ENCODE measurements at places on chromosomes 5 and 9.

DNA sequence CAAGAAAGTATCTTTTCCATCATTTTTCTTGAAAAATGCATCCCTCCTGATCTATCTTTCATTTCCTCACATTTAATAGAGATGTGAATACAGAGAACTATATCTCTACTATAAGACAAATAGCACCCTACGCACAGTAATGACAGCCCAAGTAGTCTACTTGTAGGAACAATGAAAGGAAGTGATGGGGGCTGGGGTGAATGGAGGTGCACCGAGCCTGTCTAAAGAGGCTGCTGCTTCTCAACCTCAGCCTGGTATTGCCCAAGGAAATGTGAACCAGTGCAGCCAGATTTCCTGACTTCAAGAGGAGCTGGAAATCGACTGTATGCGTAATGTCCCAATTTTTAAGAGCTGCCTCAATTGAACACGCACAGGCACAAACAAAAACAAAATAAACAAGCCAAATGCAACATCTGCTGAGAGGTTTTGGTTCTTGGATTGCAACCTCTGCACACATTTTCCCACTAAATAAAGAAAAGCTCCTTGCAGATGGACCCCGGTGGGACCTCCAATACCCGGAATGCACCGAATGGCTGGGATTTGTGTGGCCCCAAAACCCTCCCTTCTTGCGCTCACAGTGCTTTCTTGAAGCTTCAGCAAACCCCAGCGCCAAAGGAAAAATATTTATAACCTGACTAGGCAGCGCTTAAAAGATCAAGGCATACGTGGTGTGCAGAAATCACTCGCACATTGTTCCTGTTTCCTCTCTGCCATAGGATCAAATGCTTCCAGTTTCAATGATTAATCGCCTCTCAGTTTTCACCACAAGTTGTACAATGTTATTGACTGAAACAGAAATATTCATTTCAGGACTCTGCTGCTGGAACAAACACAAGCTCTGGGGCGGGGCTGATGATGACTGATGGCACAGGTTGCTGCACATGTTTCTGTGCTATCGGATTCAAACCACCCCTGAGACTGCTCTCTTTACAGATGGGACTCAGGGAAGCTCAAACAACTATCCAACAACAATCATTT lies 68.3 kb downstream of the KCNIP1 start:
- DNase-seq: peak; percentile 22

GRCh38 chr9:78707481-78707991 lies 410.6 kb downstream of the PSAT1 start:
- DNase-seq: no peak

GRCh38 chr5:107815109-107815508 lies 144.4 kb upstream of the EFNA5 start:
- DNase-seq: no peak

DNA sequence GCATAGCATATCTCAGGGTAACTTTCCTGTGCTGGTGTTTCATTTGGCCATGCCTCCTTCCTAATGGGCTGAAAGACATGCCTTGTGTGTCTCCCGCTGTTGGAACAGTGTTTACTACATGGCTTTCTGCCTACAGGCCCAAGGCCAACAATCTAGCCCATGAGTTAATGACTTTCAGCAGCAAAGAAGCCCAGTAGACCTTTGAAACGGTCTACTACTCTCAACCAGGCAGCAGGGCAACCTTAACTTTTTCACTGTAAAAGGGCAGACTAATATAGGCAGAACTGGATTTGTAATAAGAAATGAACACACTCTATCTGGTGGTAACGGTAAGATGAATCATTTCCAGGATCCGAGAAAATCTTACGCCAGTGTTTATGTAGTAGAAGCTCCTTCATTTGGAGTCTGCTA lies 21.0 kb downstream of the C5orf15 start:
- no peak for DNase-seq

- no peak for DNase-seq
Measured at GRCh38 chr9:90308691-90309090, 333.9 kb downstream of the DIRAS2 start.

DNA sequence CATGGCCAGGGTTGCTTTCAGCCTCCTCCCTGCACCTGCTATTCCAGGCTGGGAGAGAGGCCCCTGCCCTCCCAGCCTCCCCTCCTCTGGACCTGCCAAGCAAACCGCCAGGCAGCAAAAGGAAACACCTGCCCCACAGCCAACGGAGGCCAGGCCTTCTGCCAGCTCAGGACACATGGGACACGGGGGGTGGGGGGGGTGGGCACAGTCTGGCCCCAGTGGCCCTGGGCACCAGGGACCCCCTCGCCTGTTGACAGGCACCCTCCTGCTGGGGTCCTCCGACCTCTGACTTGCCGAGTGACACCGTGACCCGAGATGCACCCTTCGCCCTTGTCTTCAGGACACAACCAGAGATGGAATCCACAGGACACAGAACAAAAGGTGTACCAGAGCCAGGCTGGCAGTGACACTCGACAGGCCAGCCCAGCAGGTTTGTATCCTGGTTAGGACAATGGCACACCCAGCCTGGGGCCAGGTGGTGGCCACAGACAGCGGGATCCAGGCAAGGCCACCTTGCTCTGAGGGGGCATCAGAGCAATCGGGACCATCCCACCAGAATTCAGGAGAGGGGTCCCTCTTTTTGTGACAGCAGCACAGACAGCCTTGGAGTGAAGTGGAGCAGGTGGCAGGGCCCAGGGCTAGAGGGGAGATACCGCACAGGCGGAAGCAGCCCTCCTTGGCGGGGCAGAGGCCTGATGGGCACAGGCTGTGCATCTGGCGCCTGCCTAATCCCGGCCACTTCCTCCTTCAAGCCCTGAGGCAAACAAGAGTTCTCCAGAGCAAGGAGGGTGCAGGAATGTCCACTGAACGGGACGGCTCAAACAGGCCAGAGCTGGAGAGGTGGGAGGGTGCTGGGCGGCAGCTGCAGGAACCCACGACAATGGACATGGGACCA lies 1.3 kb upstream of the TMEM210 start:
- DNase-seq: no peak

DNA sequence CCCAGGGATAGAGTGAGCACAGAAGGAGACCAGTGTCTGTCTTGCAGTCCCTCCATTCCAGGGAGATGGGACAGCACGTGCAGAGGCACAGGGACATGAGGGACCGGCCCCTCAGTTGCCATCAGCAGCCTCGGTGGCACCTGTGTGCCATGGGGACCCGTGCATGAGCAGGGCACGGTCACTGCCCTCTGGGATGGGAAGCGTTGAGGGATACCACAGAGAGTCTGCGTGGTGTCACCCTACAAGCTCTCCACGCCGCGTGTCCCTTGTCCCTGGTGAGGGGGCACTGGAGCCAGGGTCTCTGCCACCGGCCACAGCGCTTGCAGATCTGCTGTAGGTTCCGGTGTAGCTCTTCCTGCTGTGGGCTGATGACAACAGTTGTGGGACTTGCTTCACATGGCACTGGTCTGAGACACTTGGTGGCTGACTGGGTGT lies 108.1 kb downstream of the CACNA1B start:
- DNase-seq: no peak

- DNase-seq: no peak
Measured at GRCh38 chr5:33321026-33321425, 119.7 kb upstream of the TARS1 start.

DNA sequence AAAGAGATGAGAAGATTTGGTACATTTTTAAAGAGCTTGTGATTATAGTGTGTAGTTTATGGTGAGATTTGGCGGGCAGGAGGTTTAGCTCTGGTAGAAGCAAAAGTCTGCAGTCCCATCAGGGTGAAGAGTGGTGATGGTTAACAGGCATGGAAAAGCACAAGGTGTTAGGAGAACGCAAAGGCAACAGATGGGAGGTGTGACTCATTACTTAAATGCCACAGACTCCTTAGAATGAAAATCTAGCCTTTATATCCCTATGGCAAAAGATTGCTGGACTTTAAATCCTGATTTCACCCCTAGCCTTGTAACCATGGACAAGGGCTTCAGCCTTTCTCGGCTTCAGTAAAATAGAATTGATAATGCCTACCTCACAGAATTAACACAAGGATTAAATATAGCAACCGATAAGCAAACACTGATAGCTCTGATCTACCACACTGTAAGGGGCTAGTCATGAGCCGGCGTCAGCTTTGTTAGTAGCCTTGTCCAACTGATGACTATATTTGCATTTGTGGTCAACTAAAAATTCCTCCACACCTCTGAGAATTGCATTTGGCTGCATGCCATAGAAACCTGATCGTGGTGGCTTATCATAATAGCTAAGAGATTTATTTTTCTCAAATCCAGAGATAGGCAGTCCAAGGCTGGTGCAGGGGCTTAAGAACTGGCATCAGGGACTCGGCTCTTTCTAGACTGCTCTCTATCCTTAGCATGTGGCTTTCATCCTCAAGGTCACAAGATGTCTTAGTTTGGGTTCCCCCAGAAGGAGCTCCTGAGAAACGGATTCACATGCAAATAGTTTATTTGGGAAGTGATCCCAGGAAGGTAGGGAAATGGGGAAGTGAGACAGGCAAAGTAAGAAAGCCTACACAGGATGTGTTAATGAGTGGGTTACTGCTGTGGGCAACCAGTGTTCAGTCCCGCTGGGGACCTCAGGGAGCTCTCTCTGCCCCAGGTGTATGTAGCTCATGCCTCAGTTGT lies 19.6 kb downstream of the MFAP3 start:
- DNase-seq: no peak

GRCh38 chr5:31886206-31886605 lies 247.3 kb downstream of the PDZD2 start:
- no peak for DNase-seq

DNA sequence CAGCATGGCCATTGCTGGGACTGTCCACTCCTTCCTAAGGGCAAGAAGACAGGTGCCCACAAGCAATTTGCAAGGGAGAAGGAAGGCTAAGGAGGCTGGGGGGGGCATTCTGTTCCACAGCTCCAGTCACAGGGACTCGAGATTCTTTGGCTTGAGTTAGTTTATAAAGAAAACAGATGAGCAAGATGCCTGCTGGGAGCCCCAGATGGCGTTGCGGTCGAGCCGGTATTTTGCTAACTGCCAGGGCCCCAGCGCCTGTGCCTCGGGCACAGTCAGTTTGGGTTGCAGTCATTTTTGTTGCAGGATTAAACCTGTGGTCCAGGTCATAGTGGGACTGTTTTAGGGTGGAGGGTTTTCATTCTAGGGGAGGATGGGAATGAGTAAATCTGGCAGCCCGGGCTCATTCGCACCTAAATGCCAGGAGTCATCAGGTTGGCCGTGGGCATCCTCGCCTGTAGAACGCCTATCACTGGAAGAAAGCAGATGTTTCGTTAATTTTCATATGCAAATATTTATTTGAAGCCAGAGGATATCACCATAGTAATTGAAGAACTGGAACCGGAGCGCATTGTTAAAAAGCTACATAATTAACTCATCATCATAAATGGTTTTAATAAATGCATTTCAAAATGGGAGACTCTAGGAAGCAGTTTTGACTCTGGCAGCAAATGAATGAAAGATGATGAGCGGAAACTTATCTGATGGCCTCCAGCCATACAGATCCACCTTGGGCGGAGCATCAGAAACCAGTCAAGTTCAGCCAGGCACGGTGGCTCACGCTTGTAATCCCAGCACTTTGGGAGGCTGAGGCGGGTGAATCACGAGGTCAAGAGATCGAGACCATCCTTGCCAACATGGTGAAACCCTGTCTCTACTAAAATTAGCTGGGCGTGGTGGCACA lies 87.1 kb upstream of the FCN2 start:
- DNase-seq: no peak

DNA sequence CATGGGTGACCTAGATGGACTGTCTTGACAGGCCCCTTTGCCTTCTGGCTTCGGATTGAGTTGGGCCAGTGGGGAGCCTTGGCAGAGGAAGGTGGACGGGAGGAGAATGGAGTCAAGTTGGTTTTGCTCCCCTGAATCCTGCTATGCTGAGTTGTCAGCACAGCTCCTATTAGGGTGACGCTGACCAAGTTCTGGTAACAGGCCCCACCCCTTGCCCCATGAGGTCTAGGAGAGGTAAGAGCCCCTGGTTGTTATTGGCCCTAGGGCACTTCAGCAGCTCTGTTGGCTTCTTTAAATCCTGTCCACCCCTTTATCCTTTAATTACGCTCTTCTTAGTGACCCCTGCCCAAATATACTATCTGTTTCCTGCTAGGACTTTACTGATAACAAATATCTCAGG lies 39.4 kb upstream of the KIF2A start:
- DNase-seq: no peak

DNA sequence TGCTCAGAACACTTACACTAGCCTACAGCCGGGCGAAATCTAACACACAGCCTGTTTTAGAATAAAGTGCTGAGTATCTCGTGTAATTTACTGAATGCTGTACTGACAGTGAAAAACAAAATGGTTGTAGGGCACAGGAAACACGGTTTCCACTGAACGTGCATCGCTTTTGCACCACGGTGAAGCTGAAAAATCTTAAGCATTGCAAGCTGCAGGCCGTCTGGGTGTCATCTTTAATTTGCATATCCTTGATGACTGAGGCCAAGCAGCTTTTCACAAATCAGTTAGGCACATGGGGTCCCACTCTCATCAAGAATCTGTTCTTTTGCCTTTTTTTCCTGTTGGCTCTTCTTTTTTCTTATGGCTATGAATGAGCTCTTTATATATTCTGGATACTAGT lies 58.2 kb downstream of the CAMSAP1 start:
- DNase-seq: no peak

- no peak for DNase-seq
Measured at GRCh38 chr9:37611014-37611413, 18.6 kb upstream of the TOMM5 start.

DNA sequence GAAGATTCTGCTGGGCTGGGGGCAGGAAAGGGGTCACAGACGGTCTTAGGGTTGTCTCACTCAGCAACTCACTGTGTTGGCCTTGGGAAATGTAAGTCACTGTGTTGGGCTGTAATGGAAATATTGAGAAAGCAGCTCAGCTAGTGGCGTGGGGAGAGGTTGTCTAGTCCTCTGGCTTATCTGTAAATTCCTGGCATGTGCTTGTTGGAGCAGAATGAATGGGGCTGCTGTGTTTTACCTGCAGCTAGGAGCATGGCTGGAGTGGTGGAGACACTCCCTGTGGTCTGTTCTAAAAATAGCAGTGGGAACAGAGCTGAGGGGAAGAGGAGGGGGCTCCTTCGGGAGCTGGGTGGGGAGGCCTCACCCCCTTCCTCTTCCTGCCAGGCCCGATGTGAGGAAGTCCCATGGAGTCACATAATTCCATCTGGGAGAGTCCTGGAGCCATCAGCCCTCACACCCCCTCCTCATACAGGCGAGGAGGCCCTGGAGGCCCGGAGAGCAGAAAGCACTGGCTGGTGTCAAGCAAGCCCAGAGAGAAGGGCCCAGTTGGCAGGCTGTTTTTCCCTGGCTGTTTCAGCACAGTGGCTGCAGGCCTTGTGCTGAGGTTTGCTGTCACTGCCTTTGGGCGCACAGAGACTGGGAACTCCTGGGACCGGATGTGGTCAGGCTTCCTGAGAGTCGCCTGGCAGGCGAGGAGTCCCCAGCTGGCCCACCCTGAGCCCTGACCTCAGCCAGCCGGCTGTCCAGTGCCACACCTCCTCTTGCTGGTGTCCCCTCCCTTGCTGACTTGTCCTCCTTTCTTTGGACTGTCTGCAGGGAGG lies 84.9 kb downstream of the RGS3 start:
- DNase-seq: no peak

DNA sequence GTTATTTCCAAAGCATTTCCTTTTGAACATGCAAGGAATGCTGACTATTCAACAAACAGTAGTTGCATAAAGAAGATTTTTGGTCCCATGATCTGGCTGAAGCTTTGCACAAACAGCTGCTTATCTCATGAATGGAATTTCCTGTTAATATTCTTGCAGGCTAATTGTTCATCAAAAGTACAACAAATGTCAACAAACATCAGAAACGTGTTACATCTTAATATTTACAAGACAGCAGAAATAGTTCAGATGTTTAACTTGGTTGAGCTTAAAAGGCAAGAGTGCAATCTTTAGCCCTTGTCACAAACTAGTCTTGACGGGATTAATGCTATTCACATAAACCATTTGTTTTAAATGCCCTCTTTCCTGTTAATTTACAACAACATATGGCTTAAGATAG lies 47.9 kb upstream of the BASP1 start:
- no peak for DNase-seq

All from NCI-H2227 treated with DMSO at 0.1 percent for 48 hours (cell line).